ENCODE measurements at places on chromosomes 3 and 15. TPM values are rescaled to one million over a fixed set of nuclear protein-coding genes. Genes with fewer than 3 reads are reported as not detected.
A peak's percentile ranks its signal among the peaks of the same experiment; 100 is the strongest.

DNA sequence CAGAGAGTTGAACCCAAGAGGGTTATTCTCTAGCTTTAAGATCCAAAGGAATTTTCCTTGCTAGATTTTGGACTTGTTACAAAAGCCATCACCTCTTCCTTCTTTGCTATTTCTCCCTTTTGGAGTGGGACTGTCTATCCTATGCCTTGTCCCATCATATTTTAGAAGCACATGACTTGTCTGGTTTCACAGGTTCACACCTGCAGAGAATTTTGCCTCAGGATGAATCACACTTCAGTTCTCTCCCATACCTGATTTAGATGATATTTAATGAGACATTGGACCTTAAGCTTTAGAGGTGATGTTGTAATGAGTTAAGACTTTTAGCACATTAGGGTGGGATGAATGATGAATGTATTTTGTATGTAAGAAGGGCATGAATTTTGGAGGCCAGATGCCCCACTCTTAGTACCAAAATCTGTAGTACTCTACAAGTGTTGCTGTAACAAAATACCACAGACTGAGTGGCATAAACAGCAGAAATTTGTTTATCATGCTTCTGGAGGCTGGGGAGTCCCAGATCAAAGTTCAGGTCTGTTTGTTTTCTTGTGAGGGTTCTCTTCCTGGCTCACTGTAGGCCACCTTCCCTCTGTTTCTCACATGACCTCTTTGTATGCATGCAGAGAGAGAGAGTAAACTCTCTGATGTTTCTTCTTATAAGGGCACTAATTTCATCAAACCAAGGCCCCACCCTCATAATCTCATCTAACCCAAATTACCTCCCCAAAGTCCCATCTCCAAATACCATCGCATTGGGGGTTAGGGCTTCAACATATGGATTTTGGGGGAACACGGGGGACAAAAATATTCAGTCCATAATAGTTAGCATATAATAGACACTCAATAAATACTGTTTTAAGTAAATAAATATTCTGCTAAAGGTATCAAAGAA, 10.0 kb downstream of the LNP1 start:
- DNase-seq, result no peak
- peaks cover 9% of the 10 kb centered on the region for H3K36me3 ChIP-seq
- no peaks in the 10 kb centered on the region for H3K4me1 ChIP-seq
- no peak overlapping the region for H3K4me3 ChIP-seq
- no peak overlapping the region for H3K27ac ChIP-seq
- H3K27me3 ChIP-seq, result no peaks in the 10 kb centered on the region

GRCh38 chr3:16364323-16364722, 99.3 kb downstream of the OXNAD1 start:
- H3K36me3 ChIP-seq, result no peaks in the 10 kb centered on the region
- peaks cover under 1% of the 10 kb centered on the region for H3K4me1 ChIP-seq
- H3K27me3 ChIP-seq, result no peaks in the 10 kb centered on the region
- no peak overlapping the region for H3K4me3 ChIP-seq
- DNase-seq, result no peak

GRCh38 chr3:50155891-50156290, 767 bp downstream of the SEMA3F start:
- H3K27me3 ChIP-seq, result no peaks in the 10 kb centered on the region
- H3K36me3 ChIP-seq, result no peaks in the 10 kb centered on the region
- no peak overlapping the region for H3K27ac ChIP-seq
- H3K4me3 ChIP-seq, result peak overlapping the region; percentile 52
- DNase-seq, result no peak

DNA sequence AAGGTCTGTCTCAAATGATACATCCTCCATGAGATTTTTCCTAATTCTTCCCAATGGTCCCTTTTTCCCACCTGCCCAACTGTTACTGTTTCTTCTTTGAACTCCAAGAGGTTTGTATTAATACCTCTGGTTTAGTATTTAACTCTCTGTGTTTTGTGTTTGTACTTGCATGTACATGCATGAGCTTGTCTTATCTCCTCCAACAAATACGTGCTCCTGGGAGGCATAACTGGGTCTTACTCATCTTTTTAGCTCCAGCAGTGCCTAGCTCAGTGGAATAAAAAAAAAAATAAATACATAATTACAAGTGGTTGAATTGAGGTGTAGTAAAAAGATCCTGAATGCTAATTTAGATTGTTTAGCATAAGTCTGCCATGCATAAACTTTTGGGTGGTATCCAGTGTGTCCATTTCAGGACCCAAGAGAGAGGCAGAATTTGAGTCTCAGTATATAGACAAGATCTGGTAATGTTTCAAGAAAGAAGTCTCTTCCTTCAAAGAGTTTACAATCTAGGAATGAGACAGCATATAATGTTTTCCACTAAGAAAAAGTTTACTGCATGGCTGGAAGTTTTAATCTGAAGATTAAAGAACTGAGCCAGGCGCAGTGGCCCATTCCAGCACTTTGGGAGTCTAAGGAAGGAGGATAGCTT, 1.7 kb upstream of the LYSMD2 start:
- no peaks in the 10 kb centered on the region for H3K27me3 ChIP-seq
- H3K36me3 ChIP-seq, result no peaks in the 10 kb centered on the region
- H3K4me1 ChIP-seq, result peaks cover 16% of the 10 kb centered on the region
- no peak overlapping the region for H3K27ac ChIP-seq

DNA sequence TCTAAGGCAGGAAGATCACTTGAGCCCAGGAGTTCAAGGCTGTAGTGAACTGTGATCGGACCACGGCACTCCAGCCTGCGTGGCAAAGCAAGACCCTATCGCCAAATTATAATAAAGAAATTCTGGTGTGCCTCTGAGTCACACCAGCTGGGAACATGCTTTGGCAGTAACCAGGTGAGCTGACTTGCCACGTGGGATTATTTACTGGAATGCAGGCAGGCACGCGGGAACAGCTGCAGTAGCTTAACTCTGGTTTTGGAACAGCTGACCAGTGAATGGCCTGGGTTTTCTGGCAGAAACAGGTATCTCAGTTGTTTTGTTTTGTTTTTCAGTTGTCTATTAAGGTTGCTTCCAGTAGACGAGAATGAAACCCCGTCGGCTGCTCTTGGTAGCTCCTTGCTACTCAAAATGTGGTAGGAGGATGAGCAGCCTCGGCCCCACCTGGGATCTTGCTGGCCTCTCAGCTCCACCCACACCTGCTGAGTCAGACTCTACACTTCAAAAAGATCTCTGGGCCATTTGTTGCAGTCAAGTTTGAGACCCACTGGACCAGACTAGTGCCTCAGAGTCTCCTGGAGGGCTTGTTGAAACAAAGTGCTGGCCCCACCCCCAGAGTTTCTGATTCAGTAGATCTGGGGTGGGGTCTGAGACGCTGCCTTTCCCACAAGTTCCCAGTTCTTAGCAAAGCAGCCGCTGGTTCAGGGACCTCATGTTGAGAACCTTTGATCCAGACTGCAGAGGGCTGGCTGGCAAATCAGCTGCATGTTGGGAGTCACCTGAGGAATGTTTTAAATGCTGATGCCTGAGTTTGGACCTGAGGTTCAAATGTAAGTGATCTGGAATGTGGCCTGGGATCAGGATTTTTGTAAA, 26.6 kb downstream of the IDH2 start:
- H3K4me3 ChIP-seq, result no peak overlapping the region
- no peaks in the 10 kb centered on the region for H3K27me3 ChIP-seq
- H3K36me3 ChIP-seq, result 0 out of 2 replicates have a peak, but pooled peaks cover 6% of the 10 kb centered on the region
- peak; percentile 77 for DNase-seq
- no peak overlapping the region for H3K27ac ChIP-seq
- no peaks in the 10 kb centered on the region for H3K4me1 ChIP-seq

GRCh38 chr15:80580106-80580505, 115.0 kb upstream of the ABHD17C start:
- H3K4me1 ChIP-seq, result peaks cover 47% of the 10 kb centered on the region
- peak overlapping the region; percentile 73 for H3K27ac ChIP-seq
- H3K36me3 ChIP-seq, result no peaks in the 10 kb centered on the region
- H3K4me3 ChIP-seq, result no peak overlapping the region
- DNase-seq, result peak; percentile 89

TAGLN3 gene
- total RNA-seq, result not detected

DNA sequence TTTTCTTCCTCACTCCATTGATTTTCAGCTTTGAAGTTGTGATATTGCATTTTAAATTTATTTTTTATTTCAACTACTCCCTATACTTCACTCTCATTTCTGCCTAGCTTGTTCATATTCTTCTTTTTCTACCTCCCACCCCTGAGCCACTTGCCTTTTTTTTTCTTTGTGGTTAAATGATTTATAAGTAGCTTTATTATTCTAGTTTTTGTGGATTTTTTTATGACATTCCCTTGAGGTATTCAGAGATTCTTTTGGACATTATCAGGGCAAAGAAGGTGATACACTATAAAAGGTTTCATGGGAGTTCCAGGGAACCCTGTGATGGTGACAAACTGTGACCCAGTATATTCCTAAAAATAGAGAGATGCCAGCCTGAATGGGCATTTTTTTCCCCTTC, 3.3 kb downstream of the C15orf61 start:
- no peak overlapping the region for H3K4me3 ChIP-seq
- no peaks in the 10 kb centered on the region for H3K27me3 ChIP-seq
- 0 out of 2 replicates have a peak, but pooled peaks cover 7% of the 10 kb centered on the region for H3K36me3 ChIP-seq

VWA5B2 gene
- 0.76 TPM for total RNA-seq

- H3K36me3 ChIP-seq, result no peaks in the 10 kb centered on the region
- peaks cover 11% of the 10 kb centered on the region for H3K4me1 ChIP-seq
- H3K4me3 ChIP-seq, result no peak overlapping the region
- no peak for DNase-seq
- H3K27me3 ChIP-seq, result no peaks in the 10 kb centered on the region
- no peak overlapping the region for H3K27ac ChIP-seq
Observed at GRCh38 chr15:67331676-67332075, 77.1 kb downstream of the IQCH start.

- no peak for DNase-seq
- H3K27me3 ChIP-seq, result no peaks in the 10 kb centered on the region
- peak overlapping the region; percentile 74 for H3K4me3 ChIP-seq
- H3K4me1 ChIP-seq, result peaks cover 11% of the 10 kb centered on the region
Observed at GRCh38 chr3:33095436-33095835, 1.5 kb downstream of the GLB1 start.

NUP210 gene
- 72.7 TPM for total RNA-seq

- H3K4me1 ChIP-seq, result no peaks in the 10 kb centered on the region
- no peaks in the 10 kb centered on the region for H3K27me3 ChIP-seq
- no peak overlapping the region for H3K4me3 ChIP-seq
- no peak overlapping the region for H3K27ac ChIP-seq
Observed at GRCh38 chr3:17009826-17010225, 125.1 kb downstream of the PLCL2 start.

DNA sequence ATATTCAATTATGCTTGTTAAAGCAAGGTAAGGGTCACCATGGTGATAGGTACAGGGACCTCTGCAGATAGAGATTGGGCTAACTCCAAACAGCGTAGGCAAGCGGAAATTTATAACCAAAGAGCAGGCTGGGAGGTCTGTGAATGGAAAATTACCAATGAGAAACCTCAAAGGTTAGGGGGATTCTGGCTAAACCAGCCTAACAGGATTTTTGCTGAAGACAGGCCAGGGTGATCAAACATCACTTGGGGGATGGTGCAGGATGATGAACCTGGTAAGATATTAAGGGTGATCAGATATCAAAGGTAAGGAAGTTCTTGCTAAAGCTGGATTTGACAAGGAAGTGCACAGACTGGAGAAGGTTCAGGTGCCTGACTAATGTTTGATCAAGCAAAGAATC, 35.3 kb upstream of the SNRPN start:
- no peaks in the 10 kb centered on the region for H3K36me3 ChIP-seq
- no peak overlapping the region for H3K27ac ChIP-seq
- DNase-seq, result no peak
- H3K4me3 ChIP-seq, result no peak overlapping the region
- no peaks in the 10 kb centered on the region for H3K27me3 ChIP-seq

RTP4 gene
- 0.90 TPM for total RNA-seq

GRCh38 chr3:174168538-174169254, 690.4 kb upstream of the NAALADL2 start:
- no peaks in the 10 kb centered on the region for H3K27me3 ChIP-seq
- H3K4me3 ChIP-seq, result no peak overlapping the region
- no peaks in the 10 kb centered on the region for H3K36me3 ChIP-seq
- no peaks in the 10 kb centered on the region for H3K4me1 ChIP-seq
- H3K27ac ChIP-seq, result no peak overlapping the region

DNA sequence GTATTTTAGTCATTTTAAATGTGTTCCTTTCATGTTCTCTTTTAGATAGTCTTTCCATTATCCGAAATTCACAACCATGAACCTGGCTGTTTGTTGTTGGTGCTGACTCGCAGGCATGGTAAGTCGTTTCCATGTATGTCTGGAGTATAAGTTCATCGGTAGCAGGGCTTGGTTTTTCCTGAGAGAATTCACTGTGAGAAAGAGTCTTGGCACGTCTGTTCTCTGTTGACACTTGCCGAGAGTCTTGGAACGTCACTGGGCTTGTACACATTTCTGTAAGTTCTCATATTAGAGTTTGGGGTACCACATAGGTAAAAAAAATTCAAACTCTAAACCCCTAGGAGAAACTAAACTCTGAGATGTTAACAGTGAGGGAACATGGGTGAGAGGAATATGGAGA, 29.4 kb upstream of the EIF4A2 start:
- H3K27ac ChIP-seq, result peak overlapping the region; percentile 91
- H3K4me3 ChIP-seq, result peak overlapping the region; percentile 46
- no peaks in the 10 kb centered on the region for H3K27me3 ChIP-seq
- H3K36me3 ChIP-seq, result no peaks in the 10 kb centered on the region

LARP6 gene
- total RNA-seq, result 31.2 TPM

DNA sequence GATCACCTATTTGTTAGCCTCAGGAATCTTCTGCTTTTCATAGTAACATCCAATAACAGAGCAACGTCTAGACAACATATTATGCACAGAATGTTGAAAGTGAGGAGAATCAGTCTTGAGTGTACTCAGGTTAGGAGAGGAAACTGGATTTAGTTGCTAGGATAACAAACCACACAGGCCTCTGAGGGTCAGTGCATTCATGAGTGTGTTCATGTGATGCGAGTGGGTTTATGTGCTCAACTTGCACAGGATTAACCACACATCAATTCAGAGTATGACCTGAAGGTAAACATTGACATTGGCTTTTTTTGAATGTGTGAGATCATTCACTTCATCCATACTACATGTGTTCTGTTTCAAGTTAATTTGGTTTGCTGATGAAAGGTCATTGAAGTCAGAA, 287.6 kb downstream of the DIPK2A start:
- no peaks in the 10 kb centered on the region for H3K36me3 ChIP-seq
- no peak overlapping the region for H3K4me3 ChIP-seq
- no peaks in the 10 kb centered on the region for H3K27me3 ChIP-seq
- no peak overlapping the region for H3K27ac ChIP-seq
- no peaks in the 10 kb centered on the region for H3K4me1 ChIP-seq

GRCh38 chr15:76994971-76995945, at the start of gene PSTPIP1:
Gene PSTPIP1, plus strand, starts transcription at chr15:76995126. Its CDS starts 448 bp downstream, at chr15:76995574.
- no peaks in the 10 kb centered on the region for H3K27me3 ChIP-seq
- H3K36me3 ChIP-seq, result no peaks in the 10 kb centered on the region
- H3K4me3 ChIP-seq, result no peak within 1 kb of the TSS
- no peak within 1 kb of the TSS for H3K27ac ChIP-seq
- H3K4me1 ChIP-seq, result no peaks in the 10 kb centered on the region

- DNase-seq, result no peak
- no peaks in the 10 kb centered on the region for H3K36me3 ChIP-seq
- no peaks in the 10 kb centered on the region for H3K4me1 ChIP-seq
- H3K4me3 ChIP-seq, result no peak overlapping the region
- no peaks in the 10 kb centered on the region for H3K27me3 ChIP-seq
- H3K27ac ChIP-seq, result no peak overlapping the region
Observed at GRCh38 chr3:102006812-102007485, 157.6 kb downstream of the NFKBIZ start.

PPP1R14D gene
- 0.55 TPM for total RNA-seq
